Subcutaneous preadipocyte (primary cell): ENCODE measurements at places on chromosomes 4 and X. TPM values are rescaled to one million over a fixed set of nuclear protein-coding genes. Genes with fewer than 3 reads are reported as not detected.

The HSFX3 gene
- not detected in 2 replicates for total RNA-seq

The PRDM8 gene
- total RNA-seq: 4.0 and 6.6 TPM in 2 replicates

The RAI2 gene
- total RNA-seq: 0.78 and 1.1 TPM in 2 replicates

The GRSF1 gene
- total RNA-seq: 79.4 and 81.5 TPM in 2 replicates

The C4orf50 gene
- not detected in 2 replicates for total RNA-seq

The KCTD8 gene
- 0.20 TPM in 1 of 2 replicates, not detected in the other for total RNA-seq

The GABRE gene
- 13.6 and 45.0 TPM in 2 replicates for total RNA-seq

The SLC25A31 gene
- total RNA-seq: not detected in 2 replicates
